Activated T-helper 1 cell treated with anti-CD3 and anti-CD28 coated beads, Interleukin-2, amount 50 U/mL, for 16 hours (primary cell): ENCODE measurements at places on chromosomes 13 and 19.

DNA sequence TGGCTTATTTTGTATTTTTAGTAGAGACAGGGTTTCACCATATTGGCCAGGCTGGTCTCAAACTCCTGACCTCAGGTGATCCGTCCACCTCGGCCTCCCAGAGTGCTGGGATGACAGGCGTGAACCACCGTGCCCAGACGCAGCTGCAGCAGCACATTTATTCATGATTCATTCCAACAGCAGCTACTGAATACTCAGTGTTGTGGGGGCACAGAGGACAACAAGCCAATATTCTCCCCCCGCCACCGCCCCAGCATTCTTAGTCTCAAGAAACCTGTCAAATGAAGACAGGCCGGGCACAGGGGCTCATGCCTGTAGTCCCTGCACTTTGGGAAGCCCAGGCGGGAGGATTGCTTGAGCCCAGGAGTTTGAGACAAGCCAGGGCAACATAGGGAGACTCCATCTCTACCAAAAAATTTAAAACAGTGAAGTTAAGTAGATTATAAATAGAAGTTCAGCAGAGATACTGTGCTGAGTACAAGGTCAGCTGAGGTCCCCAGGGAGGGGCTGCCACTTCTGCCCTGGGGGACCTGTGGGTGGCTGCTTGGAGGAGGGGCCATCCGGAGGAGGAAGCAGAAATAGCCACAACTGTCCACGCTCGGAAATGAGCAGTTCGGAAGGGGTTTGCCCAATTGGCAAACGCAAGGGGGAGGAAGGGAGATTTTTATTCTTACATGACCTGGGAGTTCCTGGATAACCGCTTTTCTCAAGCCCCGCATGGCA is 4.3 kb downstream of the DOT1L start:
- no peak for DNase-seq

DNA sequence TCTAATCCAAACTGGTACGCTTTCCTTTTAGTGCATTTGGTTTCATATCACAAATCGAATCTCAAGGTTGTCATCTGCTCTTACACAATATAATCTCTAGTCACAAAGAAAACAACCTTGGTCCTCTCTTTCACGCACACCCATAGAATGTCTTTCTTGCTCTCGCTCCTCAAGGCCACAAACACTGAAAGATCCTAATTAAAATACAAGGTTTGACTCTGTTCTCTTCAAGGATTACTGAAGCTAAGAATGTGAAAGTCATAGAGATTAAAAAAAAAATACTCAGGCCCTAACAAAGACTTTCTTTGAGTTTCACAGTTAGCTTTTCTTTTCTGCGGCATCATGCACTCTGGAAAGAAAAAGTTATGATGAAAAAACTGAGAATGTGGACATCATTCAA is 891.5 kb downstream of the EFNB2 start:
- DNase-seq: no peak

DNA sequence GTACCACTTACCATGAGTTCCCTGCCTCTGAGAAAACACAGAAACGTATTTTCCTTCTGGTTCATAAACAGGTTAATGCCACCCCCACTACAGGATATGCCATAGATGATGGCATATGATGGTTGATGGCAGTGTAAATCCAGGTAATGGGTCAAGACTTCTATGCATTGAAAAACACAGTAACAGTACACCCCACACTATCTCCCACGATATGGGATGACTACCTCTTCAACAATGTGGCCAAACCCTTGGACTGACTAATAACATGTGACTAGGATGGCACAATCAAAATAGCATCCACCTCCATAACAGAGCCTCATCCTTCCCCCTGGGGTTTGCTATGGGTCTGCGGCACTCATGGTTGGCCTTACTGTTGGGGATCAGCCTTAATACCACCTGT is 22.0 kb downstream of the ZNF235 start:
- no peak for DNase-seq

- no peak for DNase-seq
Measured at GRCh38 chr13:40492511-40492910, 173.9 kb downstream of the FOXO1 start.

DNA sequence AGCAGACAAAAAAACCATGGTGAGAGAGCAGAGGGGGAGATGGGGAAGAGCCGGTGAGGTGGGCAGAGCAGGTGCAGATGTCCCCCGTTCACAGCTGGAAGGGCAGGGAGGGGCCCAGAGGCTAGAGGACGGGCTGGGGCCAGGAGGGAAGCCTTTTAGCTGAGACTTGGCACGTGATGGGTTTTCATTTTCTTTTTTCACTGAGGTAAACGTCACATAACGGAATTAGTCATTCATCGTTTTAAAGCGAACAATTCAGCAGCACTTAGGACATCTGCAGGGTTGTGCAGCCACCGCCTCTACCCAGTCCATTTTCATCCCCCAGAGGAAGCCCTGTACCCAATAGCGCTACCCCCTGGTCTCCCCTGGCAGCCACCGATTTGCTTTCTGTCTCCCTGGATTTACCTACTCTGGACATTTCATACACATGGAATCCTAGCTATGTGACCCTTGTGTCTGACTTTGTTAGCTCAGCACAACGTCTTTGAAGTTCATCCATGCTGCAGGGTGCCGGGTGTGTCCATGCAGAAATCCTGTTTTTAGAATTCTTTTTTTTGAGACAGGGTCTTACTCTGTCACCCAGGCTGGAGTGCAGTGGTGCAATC is 16.0 kb upstream of the EMC10 start:
- no peak for DNase-seq

DNA sequence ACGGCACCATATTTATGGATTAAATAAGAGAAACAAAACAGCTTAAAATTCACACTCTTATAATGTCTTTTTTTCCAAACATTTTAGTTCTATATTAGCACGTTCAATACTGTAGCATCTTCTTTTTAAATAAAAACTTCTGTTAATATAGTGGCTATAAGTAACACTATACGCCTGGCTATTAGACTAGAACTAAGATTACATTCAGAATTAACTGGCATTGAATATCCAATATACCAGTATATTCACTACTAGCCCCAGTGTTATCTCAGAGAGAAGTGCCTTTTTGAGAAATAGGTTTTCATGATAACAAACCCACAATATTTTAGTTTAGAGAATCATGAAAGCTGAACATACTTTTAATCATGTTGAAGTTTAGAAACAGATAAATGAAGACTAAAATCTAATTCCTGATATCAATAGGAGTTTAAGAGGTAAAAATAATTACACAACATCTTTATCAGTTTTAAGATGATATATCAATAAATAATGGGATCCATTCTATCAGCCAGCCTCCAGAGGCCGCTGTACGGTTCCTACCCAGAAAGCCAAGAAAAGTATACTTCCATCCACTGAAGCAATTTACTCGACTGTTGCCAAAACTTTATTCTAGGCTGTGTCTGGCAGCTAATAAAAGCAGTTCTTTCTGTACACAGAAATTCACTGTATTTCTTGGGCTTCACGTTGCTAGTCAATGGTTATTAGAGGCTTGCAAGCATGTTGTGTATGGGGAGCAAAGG is 1113.4 kb upstream of the MIR17HG start:
- no peak for DNase-seq

GRCh38 chr19:12611361-12611699 is 610 bp downstream of the ZNF791 start:
- DNase-seq: no peak

GRCh38 chr13:103788061-103788652 is 721.9 kb upstream of the SLC10A2 start:
- DNase-seq: no peak

DNA sequence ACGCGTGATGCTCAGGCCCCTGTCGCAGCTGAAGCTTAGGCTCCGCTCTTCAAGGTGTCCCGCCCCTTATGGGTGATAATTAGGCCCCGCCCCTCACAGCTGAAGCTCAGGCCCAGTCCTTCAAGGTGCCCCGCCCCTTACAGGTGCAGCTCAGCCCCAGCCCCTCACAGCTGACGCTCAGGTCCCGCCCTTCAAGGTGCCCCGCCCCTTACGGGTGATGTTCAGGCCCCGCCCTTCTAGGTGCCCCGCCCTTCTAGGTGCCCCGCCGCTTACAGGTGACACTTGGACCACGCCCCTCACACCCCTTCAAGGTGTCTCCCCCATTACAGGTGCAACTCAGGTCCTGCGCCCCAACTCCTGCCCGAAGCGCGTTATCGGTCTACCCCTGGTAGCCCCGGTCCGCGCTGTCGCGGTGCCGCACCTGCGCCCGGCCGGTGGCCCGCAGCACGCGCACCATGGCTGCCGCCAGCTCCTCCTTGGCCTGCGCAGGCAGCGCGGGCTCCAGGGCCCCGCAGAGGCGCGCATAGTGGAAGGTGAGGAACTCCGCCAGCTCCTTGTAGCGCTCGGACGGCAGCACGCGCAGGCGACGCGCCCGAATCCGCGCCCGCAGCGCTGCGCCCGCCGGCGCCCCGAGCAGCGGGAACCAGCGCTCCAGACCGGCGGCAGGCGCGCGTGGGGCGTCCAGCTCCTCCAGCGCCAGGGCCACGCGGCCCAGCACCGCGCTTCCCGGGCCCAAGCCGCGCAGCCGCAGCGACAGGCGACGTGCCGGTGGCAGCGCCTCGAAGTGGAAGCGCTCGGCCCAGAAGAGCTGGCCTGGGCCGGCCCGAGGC is 7.3 kb downstream of the RASAL3 start:
- DNase-seq: no peak

GRCh38 chr13:35349673-35350278 is 126.7 kb downstream of the MAB21L1 start:
- no peak for DNase-seq

GRCh38 chr19:30669329-30670010 is 297.3 kb downstream of the ZNF536 start:
- DNase-seq: peak; percentile 22

DNA sequence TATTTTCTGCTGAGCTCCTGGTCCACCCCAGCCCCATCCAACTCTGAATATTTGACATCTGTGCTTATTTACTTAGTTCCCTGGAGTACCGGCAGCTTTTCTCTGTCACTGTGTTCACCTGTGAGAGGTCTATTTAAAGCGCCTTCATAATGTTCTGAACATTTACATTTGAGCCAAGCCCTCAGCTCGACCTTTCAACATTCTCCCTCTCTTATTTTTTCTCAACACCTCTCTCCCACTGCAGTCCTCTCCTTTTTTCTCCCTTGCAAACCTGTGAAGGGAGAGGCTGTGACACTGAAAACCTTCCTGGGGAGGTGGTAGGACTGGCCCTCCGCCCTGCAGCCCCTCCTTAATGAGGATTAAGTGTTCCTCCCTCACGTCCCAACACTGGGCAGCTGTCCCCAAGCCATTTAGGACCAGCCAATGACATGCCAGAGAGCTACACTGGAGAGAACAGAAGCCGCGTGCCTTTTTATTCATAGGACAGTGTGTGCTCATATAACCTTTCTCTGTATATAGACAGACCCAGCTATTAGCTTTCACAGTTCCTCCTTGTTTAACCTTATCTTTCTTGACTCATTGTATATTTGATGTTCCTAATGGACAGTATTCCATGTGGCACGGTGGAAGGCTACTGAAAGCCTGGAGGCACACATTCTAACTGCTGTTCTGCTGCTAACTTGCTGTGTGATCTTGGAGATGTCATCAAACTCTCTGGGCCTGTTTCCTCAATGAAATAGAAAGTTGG is 134.8 kb downstream of the NUFIP1 start:
- no peak for DNase-seq

GRCh38 chr13:23506807-23507291 is 63.4 kb upstream of the TNFRSF19 start:
- DNase-seq: no peak

GRCh38 chr19:535017-535835 is 3.7 kb downstream of the CDC34 start:
- no peak for DNase-seq

DNA sequence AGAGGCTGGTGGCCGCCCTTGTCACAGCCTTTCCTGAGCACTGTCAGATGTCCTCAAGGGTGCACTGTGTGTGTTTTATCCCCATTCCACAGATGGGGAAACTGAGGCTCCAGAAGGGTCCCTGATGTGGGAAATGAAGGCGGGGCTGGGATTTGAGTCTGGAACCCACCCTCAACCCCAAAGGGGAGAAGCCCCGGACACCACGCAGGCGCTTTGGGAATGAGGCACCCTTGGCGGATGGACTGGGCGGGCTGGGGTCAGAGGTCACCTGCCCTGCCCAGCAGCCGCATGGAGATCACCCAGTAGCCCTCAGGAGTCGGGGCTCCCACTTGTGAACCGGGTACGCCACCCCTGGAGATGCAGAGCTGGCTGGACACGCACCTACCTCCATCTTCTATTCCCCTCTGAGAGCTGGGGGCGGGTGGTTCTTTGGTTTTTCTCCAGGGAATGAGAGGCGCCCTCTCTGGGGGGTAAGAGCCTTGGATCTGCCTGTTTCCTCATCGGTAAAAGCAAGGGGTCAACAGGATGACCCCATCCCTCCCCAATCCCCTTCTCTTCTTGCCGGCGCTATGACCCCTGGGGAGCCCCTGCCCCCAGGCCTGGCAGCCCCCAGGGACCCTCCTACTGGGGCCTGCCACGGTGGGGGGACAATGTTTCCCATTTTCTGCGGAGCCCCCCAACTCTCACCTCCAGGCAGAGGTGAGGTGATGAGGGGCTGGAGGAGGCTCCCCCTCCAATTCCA is 8.3 kb upstream of the ONECUT3 start:
- no peak for DNase-seq

GRCh38 chr13:21938168-21938567 is 267.3 kb downstream of the FGF9 start:
- DNase-seq: no peak

DNA sequence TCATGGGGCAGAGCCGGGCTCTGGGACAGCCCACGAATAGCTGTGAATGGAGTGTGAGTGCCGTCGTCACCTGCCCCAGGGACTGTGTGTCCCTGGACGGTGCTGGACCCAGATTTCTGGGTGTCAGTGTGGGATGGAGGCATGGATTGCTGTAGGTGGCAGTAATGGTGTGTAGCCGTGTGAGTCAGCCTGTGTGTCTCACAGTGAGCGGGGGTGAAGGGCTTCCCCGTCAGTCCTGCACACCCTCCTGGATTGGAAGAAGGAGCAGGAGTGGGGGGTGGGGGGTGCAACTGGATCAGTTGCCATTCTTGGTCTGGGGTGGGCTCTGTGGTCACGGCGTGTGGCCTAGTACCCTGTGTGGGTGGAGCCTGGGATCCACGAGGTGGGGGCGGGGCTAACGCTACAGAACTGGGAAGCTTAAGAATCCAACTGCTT is 6.5 kb upstream of the LTBP4 start:
- no peak for DNase-seq

GRCh38 chr19:33654840-33655508 is 33.2 kb downstream of the CHST8 start:
- DNase-seq: no peak

- DNase-seq: no peak
Measured at GRCh38 chr19:38032951-38033350, 125.9 kb downstream of the SIPA1L3 start.

- DNase-seq: no peak
Measured at GRCh38 chr13:105984236-105984635, 551.2 kb downstream of the EFNB2 start.

GRCh38 chr13:110475550-110476219 is 85.8 kb downstream of the RAB20 start:
- no peak for DNase-seq

DNA sequence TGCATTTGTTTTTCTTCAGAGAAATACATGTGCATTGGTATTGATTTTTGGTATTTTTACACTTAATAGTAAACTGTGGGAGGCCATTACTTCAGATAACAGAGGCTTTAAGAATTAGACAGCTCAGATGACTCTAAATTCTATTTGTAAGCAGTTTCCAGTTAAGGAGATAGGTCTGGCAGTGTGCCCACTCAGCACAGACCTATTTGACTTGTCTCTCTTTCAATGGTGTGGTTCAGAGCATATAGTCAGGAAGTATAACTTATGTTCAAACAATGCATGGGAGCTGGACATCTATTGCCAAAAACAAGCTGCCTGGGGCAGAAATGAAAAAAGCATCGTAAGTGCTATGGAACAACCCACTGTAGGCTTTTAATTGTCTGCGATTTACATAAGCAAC is 370.7 kb downstream of the HS6ST3 start:
- DNase-seq: no peak
